Progenitor cell of endocrine pancreas (in vitro differentiated cells): ENCODE measurements at places on chromosomes 2 and 18. TPM values are rescaled to one million over a fixed set of nuclear protein-coding genes. Genes with fewer than 3 reads are reported as not detected.

DNA sequence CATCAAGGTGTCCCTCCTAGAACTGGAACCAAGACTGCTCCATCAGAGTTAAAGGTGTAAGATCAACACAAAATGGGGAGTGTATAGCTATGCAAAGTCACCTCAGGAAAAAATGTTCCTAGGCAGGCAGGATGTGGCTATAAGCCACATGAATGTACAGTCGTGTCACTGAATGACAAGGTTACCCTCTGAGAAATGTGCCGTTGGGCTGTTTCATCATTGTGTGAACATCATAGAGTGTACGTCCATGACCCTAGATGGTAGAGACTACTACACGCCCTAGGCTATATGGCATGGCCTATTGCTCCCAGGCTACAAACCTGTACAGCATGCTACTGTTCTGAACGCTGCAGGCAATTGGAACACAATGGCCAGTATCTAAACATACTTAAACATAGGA is 24.5 kb downstream of the TYMS start:
- DNase-seq, result no peak

Gene AQP12B
- total RNA-seq, result not detected in 2 replicates

GRCh38 chr2:111678651-111679050 is 205.3 kb downstream of the ANAPC1 start:
- DNase-seq, result no peak

Gene PROKR1
- total RNA-seq, result 0.09 and 0.12 TPM in 2 replicates

DNA sequence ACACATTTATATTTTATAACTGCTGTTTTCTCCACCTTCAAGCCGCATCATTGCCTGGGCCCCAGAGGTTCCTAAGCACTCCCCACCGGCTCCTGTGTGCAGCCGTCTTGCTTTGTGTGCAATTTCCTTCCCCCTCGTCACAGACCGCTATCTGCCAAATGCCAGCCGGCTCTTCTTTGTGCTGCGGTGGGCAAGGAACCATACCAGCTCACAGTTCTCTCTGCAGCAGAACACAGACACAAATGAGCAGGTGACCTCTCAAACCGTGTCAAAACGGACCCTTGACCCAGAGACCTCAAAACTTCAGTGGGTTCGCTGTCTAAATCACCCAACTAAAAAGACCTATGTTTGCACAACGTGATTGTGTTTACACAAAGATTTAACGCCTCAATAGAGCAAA is 58.2 kb downstream of the KLF7 start:
- no peak for DNase-seq

- DNase-seq, result no peak
Observed at GRCh38 chr2:225558399-225559071, 159.0 kb downstream of the NYAP2 start.

DNA sequence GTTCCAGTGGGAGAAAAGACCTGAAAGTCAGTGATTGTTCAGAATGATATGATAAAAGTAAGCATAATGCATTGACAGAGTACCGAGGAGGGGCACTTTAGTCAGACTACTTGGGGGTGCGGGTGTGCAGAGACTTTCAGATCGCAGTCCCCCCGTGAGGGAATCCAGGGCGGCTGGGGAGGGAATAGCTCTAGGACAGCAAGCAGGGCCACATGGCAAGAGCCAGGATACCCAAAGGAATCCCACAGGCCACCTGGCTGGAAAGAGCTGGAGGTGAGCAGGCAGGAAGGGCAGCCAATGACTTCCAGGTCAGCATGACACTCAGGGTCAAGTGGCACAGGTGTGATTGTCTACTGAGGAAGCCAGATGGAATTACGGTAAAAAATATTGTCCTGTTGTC is 157.5 kb downstream of the CYP26B1 start:
- no peak for DNase-seq

Gene TGFA
- 3.0 and 3.8 TPM in 2 replicates for total RNA-seq
